Breast epithelium (tissue), 4 donors: ENCODE measurements at places on chromosomes 3 and 15.

DNA sequence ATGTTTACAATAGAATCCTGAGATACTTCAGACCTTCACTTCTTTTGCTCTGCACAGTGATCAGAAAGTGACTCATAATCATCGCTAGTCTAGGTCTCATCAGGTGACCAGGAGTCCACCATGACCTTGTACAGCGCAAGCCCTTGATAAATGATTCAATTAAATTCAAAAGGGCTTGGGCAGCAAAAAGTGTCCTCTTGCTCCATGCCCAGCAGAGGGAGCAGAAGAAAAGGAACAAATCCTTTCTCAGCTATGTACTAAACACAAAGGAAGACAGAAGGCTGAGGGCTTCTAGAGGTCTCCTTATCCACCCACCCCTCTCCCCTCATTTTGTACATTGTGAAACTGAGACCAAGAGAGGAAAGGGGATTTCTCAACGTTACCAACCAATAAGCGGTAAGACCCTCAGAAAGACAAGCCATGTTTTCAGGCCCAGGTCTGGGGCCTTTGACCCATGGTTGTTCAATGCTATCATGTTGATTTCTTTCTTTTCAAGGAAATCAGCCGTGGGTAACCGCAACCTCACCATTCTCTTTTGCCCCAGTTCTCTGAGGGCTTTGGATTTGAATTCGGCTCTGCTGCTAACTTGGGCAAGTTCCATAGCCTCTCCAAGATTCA lies 74.8 kb downstream of the AQP9 start:
- H3K36me3 ChIP-seq: no peaks in the 10 kb centered on the region
- H3K4me1 ChIP-seq: no peaks in the 10 kb centered on the region
- no peak overlapping the region for H3K27ac ChIP-seq

- H3K4me1 ChIP-seq: no peaks in the 10 kb centered on the region
- no peaks in the 10 kb centered on the region for H3K27me3 ChIP-seq
- H3K27ac ChIP-seq: no peak overlapping the region
- H3K4me3 ChIP-seq: no peak overlapping the region
- DNase-seq: no peak
Measured at GRCh38 chr3:133362539-133362938, 37.3 kb upstream of the BFSP2 start.

GRCh38 chr3:38404286-38404685 lies 49.4 kb upstream of the ACVR2B start:
- no peak overlapping the region for H3K27ac ChIP-seq
- DNase-seq: no peak
- no peaks in the 10 kb centered on the region for H3K36me3 ChIP-seq
- H3K4me1 ChIP-seq: no peaks in the 10 kb centered on the region

- H3K36me3 ChIP-seq: no peaks in the 10 kb centered on the region
- no peaks in the 10 kb centered on the region for H3K27me3 ChIP-seq
- no peaks in the 10 kb centered on the region for H3K4me1 ChIP-seq
- H3K27ac ChIP-seq: peak overlapping the region; percentile 50
- DNase-seq: no peak
Measured at GRCh38 chr3:132246212-132246611, 71.0 kb upstream of the ACP3 start.

DNA sequence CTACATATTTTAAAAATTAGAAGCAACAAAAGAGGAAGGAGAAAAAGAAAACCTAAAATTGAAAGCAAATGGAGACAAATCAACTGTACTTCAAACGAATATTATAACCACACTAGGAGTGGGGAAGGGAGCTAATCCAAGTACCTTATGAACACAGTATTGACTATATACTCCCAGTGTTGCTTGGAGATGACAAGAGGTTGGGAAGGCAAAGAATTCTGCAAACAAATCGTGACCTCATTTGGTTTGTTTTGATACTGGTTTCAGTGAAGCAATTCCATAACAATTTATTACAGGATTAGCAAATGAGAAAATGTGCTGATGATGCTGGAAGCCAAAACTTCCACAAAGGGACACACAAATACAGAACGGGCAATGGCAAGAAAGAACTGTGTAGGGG lies 268.1 kb downstream of the ULK4 start:
- peak overlapping the region; percentile 51 for H3K27ac ChIP-seq
- no peaks in the 10 kb centered on the region for H3K4me1 ChIP-seq
- H3K4me3 ChIP-seq: no peak overlapping the region
- no peaks in the 10 kb centered on the region for H3K27me3 ChIP-seq
- H3K36me3 ChIP-seq: no peaks in the 10 kb centered on the region

DNA sequence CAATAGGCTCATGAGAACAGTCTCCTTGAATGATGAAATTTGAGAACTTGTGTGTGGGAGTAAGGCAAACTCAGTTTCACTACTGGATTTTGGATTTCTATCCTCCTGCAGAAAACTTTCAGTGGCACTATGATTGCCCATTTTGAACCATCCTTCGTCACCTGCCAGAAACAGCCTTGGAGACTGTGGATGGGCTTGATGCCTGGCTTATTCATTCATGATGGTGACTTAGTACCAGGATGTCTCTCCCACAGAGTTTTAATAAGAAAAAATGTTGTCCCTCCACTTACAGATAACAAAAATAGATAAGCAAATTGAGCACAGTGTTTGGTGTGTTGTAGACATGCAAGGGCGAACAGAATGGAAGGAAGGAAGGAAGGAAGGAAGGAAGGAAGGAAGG lies 53.5 kb upstream of the CPNE4 start:
- no peak overlapping the region for H3K4me3 ChIP-seq
- H3K36me3 ChIP-seq: no peaks in the 10 kb centered on the region
- no peaks in the 10 kb centered on the region for H3K27me3 ChIP-seq
- no peak overlapping the region for H3K27ac ChIP-seq
- DNase-seq: no peak
- H3K4me1 ChIP-seq: no peaks in the 10 kb centered on the region

DNA sequence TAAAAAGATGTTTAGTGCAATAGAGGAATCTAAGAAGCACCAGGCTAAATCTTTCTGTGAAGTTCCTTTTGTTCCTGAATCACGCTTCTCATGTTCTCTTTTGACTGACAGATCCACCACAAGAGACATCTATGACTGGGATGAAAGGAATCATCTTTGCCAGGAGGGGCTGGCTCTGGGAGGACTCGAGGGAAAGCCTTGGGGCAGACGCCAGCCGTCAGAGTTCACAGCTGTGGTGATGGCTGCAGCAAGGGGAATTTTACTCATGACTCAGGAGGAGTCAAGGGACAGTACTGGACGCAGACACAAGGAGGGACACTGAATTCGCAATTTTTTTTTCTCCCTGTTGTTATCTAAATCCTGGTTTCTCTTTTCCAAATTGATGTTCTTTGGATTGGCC lies 38.7 kb downstream of the C3orf38 start:
- no peak for DNase-seq
- H3K27ac ChIP-seq: no peak overlapping the region
- no peaks in the 10 kb centered on the region for H3K27me3 ChIP-seq
- H3K4me3 ChIP-seq: no peak overlapping the region

- no peaks in the 10 kb centered on the region for H3K27me3 ChIP-seq
- H3K4me1 ChIP-seq: no peaks in the 10 kb centered on the region
- no peaks in the 10 kb centered on the region for H3K36me3 ChIP-seq
- no peak overlapping the region for H3K27ac ChIP-seq
- no peak overlapping the region for H3K4me3 ChIP-seq
Measured at GRCh38 chr15:77021803-77022381, 27.0 kb downstream of the PSTPIP1 start.

GRCh38 chr15:43294091-43294706 lies 27.5 kb upstream of the TGM5 start:
- no peak overlapping the region for H3K4me3 ChIP-seq
- no peaks in the 10 kb centered on the region for H3K4me1 ChIP-seq
- H3K27me3 ChIP-seq: no peaks in the 10 kb centered on the region
- DNase-seq: no peak
- H3K27ac ChIP-seq: no peak overlapping the region
- H3K36me3 ChIP-seq: no peaks in the 10 kb centered on the region

- DNase-seq: no peak
- H3K27ac ChIP-seq: peak overlapping the region; percentile 63
- H3K36me3 ChIP-seq: no peaks in the 10 kb centered on the region
- no peaks in the 10 kb centered on the region for H3K4me1 ChIP-seq
Measured at GRCh38 chr15:56968821-56969220, 50.4 kb downstream of the TCF12 start.

- no peaks in the 10 kb centered on the region for H3K4me1 ChIP-seq
- H3K36me3 ChIP-seq: no peaks in the 10 kb centered on the region
- H3K27me3 ChIP-seq: no peaks in the 10 kb centered on the region
- no peak overlapping the region for H3K27ac ChIP-seq
- no peak overlapping the region for H3K4me3 ChIP-seq
Measured at GRCh38 chr15:93138681-93139250, 49.8 kb upstream of the RGMA start.

DNA sequence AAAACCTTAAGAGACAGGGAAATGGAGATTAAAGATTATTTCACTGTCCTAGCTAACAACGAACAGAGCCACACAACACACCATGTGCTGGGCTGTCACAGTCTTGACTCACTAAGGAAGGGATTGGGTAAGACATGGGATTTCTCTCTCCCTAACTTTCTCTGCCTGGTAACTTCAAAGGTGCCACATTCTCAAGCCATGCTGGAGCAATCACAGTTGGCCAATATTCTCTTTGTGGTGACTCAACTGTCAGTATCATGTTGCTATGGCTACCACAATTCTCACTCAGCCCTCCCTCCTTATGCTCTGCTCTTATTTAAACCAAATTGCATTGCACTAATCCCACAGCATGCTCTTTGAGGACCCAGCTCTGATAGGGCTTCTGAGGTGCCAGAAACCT lies 74.0 kb downstream of the OXNAD1 start:
- H3K36me3 ChIP-seq: no peaks in the 10 kb centered on the region
- no peak overlapping the region for H3K27ac ChIP-seq
- no peaks in the 10 kb centered on the region for H3K4me1 ChIP-seq
- H3K27me3 ChIP-seq: no peaks in the 10 kb centered on the region

- DNase-seq: peak; percentile 56
- no peak within 1 kb of the TSS for H3K27ac ChIP-seq
Measured at GRCh38 chr3:119034256-119035013, at the start of gene IGSF11. Gene IGSF11, minus strand, starts transcription at chr3:119034846. Its CDS starts 264 bp downstream, at chr3:119034582.

- no peaks in the 10 kb centered on the region for H3K4me1 ChIP-seq
- no peak overlapping the region for H3K4me3 ChIP-seq
- H3K27me3 ChIP-seq: no peaks in the 10 kb centered on the region
- H3K27ac ChIP-seq: no peak overlapping the region
Measured at GRCh38 chr3:8668216-8668615, 23.6 kb upstream of the SSUH2 start.

- H3K4me1 ChIP-seq: no peaks in the 10 kb centered on the region
- no peaks in the 10 kb centered on the region for H3K27me3 ChIP-seq
- no peak overlapping the region for H3K4me3 ChIP-seq
- H3K36me3 ChIP-seq: no peaks in the 10 kb centered on the region
- no peak for DNase-seq
Measured at GRCh38 chr3:11457135-11457534, 184.9 kb downstream of the ATG7 start.

DNA sequence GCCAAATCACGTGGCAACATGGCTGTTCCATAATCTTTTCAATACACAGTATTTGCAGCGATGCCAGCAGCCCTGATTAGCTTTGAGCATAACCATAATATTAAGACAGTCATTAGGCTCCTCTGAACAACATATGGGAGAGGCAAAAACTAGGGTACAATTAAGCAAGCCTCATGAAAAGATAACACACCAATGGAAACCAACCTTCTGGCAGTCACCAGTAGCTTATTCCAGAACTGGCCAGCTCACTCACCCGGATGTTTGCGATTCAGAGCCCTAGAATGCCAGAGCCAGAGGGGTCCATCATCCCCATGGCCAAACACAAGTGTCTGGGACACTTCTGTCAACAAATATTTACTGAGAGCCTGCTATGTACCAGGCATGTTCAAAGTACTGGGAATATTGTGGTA lies 48.8 kb upstream of the PLXND1 start:
- no peak overlapping the region for H3K4me3 ChIP-seq
- no peaks in the 10 kb centered on the region for H3K4me1 ChIP-seq
- H3K27ac ChIP-seq: no peak overlapping the region
- H3K27me3 ChIP-seq: no peaks in the 10 kb centered on the region
- no peak for DNase-seq
- no peaks in the 10 kb centered on the region for H3K36me3 ChIP-seq

DNA sequence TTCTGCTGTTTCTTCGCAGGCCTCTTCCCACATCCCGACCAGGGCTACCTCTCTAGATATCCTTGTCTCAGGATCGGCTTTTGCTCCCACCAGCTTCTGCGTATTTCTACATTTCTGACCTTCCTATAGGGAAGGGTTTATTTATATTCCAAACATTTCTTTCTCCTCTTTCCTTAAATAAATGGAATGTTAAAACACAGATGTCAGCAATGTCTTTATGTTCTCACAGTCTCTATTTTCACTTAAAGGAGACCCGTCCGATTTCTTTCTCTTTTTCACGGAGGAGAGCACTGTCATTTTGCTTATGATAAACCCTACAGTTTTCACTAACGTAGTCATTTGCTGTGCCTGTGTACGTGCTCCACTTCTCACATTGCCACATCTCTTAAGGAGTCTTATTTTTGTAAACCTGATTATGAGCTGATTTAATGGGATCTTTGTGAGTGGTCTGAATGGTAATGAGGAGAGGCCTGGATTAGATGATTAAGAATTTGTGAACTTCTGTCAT lies 630 bp downstream of the KIF15 start:
- H3K36me3 ChIP-seq: no peaks in the 10 kb centered on the region
- H3K27ac ChIP-seq: no peak overlapping the region
- H3K4me3 ChIP-seq: peak overlapping the region; percentile 86

DNA sequence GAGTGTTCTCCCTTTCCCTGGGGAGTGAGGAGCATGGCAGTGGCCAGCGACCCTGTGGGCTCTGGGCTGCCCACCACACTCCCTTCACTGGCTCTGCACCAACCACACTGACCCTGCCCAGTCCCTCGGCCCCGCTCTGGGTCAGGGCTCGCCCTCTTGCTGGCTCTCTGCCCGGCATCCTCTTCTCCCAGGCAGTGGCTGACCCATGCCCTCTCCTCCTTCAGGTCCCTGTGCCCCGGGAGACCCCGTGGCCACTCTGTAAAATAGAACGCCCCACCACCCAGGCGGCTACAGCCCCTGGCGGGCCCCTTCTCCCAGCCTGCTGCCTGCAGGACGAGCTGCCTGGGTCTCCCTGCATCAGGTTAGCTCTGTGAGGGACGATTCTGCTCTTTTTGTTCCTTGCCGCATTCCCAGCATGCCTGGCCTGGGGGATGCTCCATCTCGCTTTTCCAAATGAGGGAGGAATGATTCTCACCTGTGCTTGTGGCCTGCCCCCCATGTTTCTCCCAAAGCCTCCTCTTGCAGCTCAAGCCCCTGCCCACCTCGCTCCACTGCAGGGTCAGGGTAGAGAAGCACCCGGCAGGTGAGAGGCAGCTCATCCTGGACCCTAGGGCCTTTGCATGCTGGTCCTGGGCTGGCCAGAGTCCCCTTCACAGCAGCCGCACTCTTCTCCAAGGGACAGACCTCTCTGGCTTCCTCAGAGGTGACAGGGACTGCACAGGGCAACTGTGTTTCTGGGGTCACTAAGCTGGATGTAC lies 14.5 kb upstream of the CFAP100 start:
- no peak overlapping the region for H3K27ac ChIP-seq
- no peaks in the 10 kb centered on the region for H3K27me3 ChIP-seq
- no peak for DNase-seq
- H3K4me1 ChIP-seq: no peaks in the 10 kb centered on the region

- no peaks in the 10 kb centered on the region for H3K4me1 ChIP-seq
- H3K36me3 ChIP-seq: no peaks in the 10 kb centered on the region
- H3K27me3 ChIP-seq: no peaks in the 10 kb centered on the region
- no peak overlapping the region for H3K27ac ChIP-seq
Measured at GRCh38 chr3:138448631-138449030, 14.2 kb downstream of the ESYT3 start.

GRCh38 chr3:31592764-31593163 lies 60.0 kb downstream of the STT3B start:
- no peak for DNase-seq
- no peaks in the 10 kb centered on the region for H3K4me1 ChIP-seq
- H3K27me3 ChIP-seq: no peaks in the 10 kb centered on the region
- no peak overlapping the region for H3K27ac ChIP-seq
- H3K36me3 ChIP-seq: no peaks in the 10 kb centered on the region
